ENCODE measurements at places on chromosomes 2 and 18.

DNA sequence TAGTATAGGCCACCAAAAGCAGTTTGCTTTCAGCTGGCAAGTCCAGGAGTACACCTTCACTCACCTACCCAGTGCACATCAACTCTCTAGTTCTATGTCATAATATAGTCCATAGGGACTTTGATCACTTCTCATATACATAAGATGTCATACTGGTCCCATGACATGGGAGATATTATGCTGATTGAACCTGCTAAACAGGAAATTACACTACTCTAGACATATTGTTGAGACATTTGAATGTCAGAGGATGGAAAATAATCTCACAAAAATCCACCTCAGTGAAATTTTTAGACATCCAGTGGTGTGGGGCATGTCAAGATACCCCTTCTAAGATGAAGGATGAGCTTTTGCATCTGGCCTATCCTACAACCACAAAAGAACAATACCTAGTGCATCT, 322.5 kb downstream of the EN1 start:
- no peak for DNase-seq

GRCh38 chr2:174529916-174530315, 43.1 kb upstream of the GPR155 start:
- no peak for DNase-seq

DNA sequence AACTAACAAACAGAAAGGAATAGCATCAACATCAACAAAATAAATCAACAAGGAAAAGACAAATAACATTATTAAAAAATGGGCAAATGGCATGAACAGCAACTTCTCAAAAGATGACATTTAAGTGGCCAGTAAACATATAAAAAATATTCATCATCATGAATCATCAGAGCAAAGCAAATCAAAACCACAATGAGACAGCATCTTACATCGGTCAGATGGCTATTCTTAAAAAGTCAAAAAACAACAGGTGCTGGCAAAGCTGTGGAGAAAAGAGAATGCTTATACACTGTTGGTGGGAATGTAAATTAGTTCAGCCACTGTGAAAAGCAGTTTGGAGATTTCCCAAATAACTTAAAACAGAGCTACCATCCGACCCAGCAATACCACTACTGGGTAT, 327.1 kb downstream of the CMPK2 start:
- DNase-seq = no peak

DNA sequence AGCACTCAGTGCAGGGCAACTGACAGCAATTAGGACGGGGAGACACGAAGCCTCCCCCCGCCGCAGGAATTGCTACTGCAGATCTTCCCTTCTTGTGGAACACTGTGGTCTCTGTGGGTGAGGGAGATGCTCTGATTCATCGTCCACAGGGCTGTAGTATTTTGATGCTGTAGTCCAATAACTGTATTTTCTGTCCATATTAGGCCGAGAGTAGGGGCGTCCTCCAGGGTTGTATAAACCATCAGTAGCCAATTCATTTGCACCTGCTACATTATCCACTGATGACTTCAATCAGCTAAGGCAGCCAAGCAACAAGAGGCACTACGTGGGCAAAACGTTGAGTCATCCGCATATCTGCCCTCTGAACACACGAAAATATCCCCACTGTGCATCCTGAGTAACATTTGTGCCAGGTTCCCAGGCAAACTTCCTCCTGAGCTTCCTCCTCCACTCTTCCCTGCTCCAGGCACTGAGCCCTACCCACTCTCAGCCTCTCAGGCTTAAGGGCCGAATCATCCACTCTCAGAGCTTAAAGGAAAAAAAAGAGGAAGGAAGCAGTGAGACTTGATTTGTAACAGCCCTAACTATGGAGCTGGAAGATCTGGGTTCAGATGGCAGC, 62.1 kb downstream of the LBH start:
- DNase-seq = peak; percentile 17

DNA sequence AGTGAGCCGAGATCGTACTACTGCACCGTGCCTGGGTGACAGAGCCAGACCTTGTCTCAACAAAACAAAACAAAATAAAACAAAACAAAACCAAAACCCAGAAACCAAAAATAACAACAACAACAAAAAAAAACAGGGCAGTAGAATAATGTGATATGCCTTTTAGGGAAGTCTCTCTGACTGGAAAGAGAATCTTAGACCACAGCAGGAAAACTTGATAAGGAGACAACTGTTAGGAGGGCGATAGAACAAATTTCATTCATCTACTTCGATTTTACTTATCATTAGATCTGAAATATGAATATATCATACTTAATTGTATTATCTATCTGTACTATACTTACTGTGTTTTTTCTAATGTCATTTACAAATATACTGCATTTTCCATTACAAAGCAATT, 109.0 kb upstream of the CNTNAP5 start:
- no peak for DNase-seq

DNA sequence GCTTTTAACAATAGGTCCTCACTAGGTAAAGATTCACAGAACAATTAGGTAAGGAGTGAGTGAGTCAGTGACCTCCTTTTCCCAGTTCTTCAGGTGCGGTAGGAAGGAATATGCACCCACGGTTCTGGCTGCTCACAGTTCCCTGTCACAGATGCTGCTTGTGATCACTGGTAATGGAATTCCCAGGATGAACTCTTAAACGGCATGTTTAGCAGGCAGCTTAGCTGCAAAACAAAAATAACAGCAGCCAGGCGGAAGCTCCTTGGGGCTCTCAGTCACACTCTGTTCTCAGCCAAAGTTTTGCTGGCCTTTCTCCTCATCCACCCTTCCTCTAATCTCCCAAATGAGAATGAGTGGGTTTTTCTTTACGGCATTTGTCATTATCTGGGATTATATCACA, 274.5 kb downstream of the MYT1L start:
- DNase-seq = no peak

Measured in CD4-positive, alpha-beta T cell treated with Interleukin-6 for 4 hours (primary cell).